HAP-1 (cell line): ENCODE measurements at places on chromosomes 13 and 19.
A peak's percentile ranks its signal among the peaks of the same experiment; 100 is the strongest.

DNA sequence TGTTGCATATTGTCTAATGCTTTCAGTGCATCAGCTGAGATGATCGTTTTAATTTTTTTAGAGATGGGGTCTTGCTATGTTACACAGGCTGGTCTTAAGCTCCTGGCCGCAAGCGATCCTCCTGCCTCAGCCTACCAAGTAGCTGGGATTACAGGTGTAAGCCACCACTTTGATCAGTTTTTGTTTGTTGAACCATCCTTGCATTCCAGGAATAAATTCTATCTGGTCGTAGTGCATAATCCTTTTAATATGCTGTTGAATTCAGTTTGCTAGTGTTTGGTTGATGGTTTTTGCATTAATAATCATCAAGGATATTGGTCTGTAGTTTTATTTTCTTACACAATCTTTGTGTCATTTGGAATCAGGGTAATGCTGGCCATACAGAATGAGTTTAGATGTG is 4.4 kb downstream of the ZNF211 start:
- DNase-seq, result no peak

- DNase-seq, result no peak
Measured at GRCh38 chr19:37079238-37079637, 1.0 kb downstream of the ZNF420 start.

DNA sequence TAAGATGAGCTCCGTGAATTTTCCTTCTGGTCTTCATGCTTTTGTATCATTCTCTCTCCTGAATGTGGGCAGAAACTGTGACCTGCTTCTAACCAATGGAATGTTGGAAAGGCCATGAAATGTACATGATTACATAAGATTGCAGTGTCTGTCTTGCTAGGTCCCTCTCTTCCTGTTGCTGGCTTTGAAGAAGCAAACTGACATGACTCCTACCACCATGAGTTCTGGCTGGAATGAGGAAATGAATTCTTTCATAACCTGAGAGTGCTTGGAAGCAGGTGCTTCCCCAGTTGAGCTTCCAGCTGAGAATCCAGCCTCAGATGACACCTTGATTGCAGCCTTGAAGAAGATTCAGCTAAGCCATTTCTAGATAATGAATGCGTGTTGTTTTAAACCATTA is 275.0 kb upstream of the MIR17HG start:
- no peak for DNase-seq

- DNase-seq, result no peak
Measured at GRCh38 chr13:80105350-80105749, 235.6 kb downstream of the SPRY2 start.

GRCh38 chr13:48252176-48252575 is 19.2 kb downstream of the ITM2B start:
- no peak for DNase-seq

DNA sequence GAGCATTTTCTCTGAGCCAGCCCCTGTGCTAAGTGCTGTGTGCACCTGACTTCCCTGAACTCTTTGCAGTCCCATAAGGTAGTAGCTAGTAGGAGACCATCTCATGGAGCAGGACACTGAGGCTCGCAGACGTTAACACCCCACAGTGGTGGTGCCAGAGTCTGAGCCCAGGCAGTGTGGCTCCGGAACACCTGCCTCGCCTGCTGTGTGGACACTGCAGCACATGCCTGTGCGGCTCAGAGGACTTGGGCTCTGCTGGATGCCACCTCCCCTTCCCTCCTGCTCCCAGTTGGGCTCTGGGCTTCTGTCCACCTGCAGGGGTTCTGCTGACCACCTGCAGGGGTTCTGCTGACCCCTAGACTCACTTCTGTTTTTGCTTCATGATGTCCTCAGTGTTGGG is 27.0 kb upstream of the SIGLEC11 start:
- DNase-seq, result no peak

- peak; percentile 48 for DNase-seq
Measured at GRCh38 chr19:1400281-1401137, 833 bp downstream of the GAMT start.

GRCh38 chr19:6828698-6829633 is 56.5 kb downstream of the VAV1 start:
- DNase-seq, result peak; percentile 40

DNA sequence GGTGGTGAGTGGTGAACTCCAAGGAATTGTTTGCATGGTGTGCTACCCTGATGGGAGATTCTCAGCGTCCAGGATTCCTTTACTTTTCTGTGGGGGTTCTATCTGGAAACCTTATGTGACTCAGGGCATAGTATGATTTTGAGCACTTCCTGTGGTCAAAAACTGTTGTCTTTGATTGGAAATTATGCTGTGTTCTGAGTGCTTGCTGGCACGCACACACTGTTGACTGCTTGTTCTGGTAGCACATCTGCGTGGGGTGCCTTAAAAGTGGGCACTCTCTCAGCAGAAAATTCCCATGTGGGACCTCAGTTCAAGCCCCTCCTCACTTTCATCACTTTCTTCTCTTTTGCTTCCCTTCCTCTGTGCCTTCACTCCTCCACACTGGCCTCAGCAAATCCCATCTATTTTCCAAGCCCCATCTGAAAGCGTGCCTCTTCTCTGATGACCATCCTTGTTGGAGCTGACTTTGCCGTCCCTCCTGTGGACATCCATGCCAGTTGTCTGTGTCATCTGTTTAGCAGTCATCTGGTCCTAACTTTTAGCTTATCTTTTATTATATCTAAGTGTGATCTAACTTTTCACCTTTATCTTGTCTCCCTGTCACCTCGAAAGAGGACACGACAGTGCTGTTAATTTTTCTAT is 56.4 kb upstream of the NPAS1 start:
- no peak for DNase-seq

- DNase-seq, result no peak
Measured at GRCh38 chr19:17447704-17448130, 751 bp downstream of the TMEM221 start.

DNA sequence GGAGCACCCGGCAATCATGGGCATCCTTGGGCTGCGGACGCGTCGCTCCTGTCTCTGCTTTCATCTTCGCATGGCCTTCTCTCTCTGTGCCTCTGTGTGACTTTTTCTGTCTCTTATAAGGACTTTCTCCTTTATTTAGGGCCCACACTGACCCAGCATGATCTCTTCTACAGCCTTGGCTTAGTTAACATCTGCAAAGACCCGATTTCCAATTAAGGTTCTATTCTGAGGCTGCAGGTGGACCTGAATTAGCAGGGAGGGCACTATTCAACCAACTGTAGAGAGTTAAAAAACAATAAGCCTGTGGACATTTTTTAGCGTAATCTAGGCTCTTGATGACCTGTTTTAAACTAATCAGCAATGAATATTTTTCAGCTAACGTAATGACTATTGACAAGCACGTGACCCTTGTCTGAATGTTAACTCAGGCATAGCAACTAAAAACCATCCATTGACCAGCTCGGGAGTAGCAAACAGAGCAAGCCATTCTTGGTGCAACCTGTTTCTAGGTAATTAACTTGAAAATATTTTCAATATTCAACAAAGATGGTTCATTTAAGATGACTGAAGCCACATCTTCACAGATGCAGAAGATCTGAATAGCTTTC is 15.2 kb downstream of the F10 start:
- DNase-seq, result no peak

DNA sequence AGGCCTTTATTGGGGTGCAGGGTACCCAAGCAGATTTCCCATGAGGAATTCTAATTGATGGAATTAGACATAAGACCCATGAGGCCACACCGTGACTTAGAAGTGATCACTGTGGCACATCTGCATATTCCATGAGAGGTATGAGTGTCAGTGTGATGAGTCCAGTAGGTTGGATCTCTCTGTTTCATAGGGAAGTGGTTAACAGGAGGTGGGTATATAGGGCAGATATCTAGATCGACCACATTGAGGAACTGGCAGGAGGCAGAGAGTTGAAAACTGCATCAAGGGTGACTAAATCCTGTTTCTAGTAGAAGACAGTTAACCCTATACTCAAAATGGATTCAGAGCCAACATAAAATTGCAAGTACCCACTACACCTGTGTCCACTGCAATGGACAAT is 68.6 kb upstream of the MIR17HG start:
- no peak for DNase-seq

GRCh38 chr13:97189928-97190327 is 32.2 kb upstream of the MBNL2 start:
- no peak for DNase-seq
